ENCODE measurements at places on chromosomes 2 and 18.

DNA sequence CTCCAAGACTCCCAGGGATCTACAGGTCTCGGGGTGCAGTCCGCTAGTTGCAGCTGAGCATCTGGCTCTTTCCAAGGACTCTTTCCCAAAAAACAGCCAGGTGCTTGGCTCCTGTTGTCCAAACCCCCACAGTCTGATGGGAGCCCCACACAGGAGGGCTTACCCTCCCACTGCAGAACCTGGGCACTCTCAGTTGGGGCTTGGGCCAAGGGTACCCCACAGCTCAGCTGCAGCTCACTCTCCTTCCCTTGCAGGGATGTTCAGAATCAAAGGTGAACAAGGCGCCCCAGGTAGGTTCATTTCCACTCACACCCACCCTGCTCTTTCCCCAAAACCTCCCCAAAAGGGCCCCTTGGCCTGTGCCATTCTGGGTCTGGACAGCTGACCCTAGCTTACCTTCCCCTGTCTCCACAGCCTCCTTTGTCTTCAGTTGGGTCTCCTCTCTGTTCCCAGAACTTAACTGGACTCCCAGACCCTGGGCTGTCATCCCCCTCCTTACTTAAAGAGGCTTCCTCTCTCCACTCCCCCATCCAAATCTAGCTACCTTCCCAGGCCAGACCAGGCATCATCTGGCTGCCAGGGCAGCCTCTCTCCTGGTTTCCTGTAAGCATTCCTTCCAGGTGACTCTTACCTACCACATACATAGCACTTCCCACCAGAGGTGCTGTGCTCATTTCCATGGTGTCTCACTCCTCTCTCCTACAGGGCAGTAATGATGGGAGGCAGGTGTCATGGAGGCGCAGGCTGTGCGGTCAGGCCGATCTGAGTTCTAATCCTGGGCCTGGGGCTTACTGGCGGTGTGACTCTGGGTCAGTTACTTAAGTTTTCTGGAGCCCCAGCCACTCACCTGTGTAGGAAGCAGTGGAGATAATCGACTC is 29.5 kb downstream of the MARCO start:
- DNase-seq, result no peak

GRCh38 chr18:57780318-57780705 is 22.8 kb downstream of the ATP8B1 start:
- no peak for DNase-seq

GRCh38 chr18:48226401-48226800 is 182.8 kb downstream of the ZBTB7C start:
- no peak for DNase-seq

GRCh38 chr2:130936451-130936850 is 99.7 kb downstream of the ARHGEF4 start:
- DNase-seq, result no peak

DNA sequence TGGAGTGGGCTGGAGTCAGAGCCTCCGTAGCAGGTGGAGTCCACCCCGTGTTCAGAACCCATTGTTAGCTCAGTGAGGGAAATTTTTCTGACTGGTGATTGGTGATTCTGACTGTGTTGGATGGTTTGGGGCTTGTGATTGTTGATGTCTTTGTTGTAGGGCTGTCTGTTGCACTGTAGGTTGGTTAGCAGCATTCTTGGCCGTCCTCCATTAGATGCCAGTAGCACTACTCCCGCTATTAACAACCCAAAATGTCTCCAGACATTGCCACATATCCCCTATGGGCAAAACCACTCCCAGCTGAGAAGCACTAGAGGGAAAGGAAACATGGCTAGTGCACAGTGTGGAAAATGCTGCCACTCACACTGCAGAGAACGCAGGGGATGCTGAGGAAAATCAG is 51.7 kb downstream of the ARMC9 start:
- DNase-seq, result no peak

DNA sequence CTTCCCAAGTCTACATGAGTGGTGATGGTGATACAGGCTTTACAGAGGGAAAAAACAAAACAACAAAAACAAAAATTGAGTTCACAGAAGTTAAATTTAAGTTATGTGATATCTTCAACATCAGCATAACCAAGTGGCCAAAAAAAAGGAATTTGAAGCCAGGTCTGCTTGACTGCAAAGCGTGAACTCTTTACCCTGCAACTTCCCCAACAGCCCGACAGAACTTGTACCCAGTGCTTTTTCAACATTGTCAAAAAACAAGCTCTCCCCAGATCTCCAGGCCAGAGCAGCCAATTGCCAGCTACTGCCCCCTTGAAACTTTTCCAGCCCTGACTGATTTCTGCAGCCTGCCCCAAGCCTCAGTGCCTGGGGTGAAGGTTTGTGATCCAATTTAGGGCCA is 76.7 kb downstream of the RNF144A start:
- DNase-seq, result no peak

Data from stimulated activated CD8-positive, alpha-beta memory T cell treated with anti-CD3 and anti-CD28 coated beads, Interleukin-4, amount 100 ng/mL, for 1 hour (primary cell).